ENCODE measurements at places on chromosomes 6 and 20.

DNA sequence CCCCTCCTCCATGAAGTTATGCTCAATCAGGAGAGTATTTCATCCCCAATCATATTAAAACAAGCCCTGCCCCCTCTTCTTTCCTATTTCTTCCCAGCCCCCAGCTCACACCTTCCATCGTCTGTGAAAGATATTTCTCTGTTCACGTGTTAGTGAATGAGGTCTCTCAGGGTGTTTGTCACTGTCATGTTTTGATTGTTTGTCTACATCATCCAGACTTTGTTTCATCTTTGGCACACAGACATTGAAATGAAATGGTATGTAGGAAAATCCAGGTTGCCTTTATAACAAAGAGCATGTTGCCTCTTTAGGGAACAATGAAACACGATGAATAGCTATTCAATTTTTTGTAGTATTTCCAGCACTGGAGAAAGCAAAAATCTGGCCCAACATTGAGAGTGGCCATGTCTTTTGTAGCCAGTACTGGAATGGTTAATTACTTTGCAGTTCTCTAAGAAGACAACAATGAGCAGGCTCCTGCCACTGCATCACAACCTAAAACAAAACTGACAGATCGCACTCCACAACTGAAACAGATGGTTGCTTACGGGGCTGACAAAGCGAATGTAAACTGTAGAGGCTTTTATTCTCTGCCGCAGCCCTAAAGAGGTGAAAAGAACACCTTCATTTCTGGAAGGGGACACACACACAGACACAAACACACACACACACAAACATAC, 543.6 kb upstream of the CITED2 start:
- no peak for DNase-seq

DNA sequence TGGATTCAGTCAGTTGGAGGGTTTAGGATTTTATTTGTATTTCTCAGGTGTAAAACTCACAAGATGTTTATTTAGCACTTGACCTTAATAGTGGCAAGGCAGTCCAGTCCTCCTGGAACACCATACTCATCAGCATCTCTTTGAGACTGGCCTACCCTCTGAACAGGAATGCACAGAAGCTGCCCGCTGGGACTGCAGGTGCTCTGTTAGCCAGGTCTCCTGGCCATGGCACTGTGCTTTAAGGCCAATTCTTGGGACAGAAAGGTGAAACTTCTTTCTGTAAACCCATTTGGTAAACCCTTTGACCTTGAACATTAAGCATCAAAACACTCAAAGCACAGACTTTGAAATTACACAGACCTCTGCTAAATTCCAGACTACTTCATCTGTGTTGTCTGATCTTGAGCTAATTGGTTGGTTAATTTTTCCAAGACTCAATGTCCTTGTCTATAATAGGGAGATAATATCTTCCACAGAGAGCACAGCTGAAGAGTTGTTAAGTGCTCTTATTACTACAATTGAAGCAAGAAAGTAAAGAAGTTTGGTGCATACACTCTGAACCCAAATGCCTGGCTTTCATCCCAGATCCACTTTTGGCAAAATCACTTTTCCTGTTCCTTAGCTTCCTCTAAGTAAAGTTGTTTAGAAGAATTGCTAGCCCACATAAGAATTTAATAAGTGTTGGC, 54.9 kb upstream of the NT5E start:
- no peak for DNase-seq

- no peak for DNase-seq
These were observed 32.4 kb downstream of the NINL start for GRCh38 chr20:25552977-25553376.

- DNase-seq: no peak
These were observed 89.9 kb downstream of the CARMIL1 start for GRCh38 chr6:25369036-25369432.

DNA sequence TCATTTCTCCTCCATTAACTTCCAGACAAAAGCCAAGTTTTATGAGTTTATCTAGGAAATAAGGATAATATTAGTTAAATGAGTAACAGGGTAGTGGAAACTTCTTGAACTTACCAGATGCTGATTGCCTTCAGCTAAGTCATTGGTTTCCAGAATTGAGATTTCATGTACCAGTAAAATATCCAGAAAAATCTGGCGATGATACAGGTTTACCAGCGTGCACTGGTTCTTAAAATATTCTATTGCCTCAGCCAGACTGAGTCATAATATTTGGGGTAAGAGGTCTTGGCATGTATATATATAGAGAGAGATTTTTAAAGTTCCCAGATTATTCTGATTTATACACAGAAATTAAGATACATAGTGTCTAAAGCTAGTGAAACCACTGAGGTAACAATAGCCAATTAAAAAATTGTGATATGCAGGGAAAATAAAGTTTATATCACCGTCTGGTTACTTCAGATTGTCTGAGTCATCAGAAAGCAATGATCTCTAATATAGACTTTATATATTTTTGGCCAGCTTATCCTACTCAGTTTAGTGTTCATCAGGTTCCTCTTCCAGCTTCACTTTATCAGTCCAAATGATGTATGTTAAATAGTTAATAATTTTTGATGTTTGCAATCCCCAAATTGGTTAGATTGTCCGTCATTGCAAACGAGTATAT, 39.5 kb upstream of the SDHAF4 start:
- no peak for DNase-seq

DNA sequence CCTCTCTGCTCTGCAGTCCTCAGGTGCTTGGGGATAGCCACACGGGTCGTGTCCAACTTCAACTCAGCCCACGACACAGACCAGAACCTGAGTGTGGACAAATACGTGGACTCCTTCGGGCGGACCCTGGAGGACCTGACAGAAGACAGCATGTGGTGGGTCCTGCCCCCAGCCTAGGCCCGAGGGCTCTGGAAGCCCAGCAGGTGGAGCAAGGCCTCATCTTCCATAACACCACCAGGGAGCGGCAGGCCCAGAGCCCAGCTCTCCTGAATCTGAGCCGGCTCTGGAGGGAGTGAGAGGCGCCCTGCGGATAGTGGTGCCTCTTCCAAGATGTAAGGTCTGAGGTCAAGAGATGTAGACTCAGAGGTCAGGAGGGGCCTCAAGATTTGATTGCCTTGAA, 19.6 kb downstream of the TGM6 start:
- DNase-seq: no peak

GRCh38 chr6:11213422-11214021, 18.9 kb downstream of the NEDD9 start:
- DNase-seq: no peak

- no peak for DNase-seq
These were observed 183.5 kb upstream of the PCSK2 start for GRCh38 chr20:17043323-17043722.

DNA sequence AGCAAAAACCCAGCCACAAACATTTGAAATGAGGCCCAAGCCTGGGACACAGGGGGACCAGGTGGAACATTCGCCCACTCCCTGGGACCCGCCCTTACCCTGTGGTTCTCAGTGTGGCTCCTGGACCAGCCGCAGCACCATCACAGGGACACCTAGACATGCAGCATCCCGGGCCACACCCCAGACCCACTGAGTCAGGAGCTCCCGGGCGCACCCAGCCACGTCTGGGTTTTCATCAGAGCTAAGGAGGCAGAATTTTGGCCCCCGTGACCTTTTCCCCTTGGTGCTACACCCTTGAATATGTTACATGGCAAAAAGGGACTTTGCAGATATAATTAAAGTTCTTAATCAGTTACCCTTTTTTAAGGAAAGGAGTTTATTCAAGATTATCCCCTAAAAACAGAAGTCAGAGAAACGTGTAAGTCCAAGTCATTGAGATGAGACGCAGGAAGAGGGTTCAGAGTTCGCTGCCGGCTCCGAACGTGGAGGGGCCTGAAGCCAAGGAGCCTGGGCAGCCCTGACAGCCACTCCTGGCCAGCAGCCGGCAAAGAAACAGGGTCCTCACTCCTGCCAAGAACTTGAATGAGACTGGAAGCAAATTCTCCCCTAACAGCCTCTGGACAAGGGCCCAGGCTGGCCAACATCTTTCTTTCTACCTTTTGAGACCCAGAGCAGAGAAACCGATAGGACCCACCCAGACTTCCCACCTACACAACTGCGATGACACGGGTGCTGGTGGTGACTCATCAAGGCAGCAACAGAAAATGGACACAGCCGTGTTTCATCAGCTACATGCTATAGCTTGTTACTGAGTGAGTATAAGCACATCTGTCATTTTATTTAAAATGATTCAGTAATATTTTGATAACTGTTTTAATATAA, 25.3 kb downstream of the BFSP1 start:
- DNase-seq: no peak

GRCh38 chr6:75791881-75792280, 42.8 kb downstream of the MYO6 start:
- no peak for DNase-seq

DNA sequence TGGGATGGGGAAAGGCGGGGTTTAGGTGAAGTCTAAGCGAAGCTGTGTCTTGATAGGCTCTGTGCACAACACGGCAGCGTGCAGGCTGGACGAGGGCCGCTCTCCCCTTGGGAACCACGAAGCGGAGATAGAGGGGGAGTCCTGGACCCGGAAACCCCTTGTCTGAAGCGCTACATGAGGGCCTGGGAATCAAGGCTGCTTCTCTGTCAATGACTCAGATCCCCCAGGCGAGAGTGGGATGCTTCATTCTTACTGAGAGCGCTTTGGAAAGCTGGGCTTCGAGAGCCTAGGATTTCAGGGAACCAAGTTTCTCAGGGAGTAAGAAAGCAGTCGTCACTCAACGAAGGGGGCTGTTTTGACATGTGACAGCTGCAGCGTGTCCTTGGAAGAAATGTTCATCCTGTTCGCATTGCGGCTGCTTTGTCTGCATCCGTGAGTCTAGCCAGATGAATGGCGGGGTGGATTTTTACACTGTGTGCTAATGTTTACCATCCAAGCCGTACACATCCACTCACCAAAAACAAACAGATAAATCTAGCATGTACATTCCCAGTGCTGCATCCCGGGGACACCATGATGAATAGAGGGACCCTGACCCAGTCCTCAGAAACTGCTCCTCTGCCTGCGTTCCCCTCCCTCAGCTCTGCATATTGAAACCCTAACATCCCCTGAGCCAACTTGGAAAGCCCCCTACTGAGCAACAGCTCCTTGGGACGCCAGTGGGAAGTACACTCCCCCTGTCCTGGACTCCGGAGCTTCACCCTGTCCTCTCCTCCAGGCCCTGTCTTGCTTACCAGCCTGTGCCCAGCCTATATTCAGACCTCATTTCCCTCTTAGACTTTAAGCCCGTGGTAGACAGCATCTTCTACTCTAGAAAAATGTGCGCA, 24.5 kb upstream of the RTF2 start:
- DNase-seq: no peak

DNA sequence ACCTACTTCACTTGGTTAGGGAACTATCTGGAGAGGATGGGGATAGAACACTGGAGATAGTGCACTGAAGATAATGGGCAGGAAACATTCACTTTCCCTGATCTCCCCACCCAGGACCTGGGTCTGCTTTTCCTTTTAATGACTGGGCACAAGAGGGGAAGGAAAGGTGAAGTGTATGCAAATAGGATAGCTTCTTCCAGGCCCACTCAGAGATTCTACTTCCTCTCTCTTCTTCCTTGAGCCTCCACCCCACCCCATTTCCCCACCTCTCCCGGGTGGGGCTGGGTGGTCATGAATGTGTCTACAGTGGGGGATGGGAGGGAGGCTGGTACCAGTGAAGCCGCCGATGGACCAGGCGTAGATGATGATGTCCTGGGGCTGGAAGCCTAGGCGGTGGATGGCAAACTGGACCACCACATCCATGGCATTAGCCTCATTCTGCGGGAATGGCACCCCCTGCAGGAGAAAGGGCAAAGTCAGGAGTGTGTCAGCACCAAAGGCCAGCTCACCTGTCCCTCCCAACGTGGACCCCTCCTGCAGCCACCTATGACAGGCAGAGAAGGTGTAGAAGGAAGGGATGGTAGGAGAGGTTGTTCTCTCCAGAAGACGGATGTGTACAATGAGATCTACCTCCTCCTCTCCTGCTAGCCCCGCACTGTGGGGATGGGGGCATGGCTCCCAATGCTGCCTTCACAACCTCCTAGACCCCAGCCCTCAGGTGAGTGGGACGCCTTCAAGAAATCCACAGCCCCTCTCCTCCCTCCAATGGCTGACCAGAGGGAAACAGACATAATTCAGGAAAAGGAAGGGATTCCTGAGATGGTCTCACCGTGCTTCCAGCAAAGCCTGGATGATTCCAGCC, 8.6 kb upstream of the LY6G5C start:
- no peak for DNase-seq

DNA sequence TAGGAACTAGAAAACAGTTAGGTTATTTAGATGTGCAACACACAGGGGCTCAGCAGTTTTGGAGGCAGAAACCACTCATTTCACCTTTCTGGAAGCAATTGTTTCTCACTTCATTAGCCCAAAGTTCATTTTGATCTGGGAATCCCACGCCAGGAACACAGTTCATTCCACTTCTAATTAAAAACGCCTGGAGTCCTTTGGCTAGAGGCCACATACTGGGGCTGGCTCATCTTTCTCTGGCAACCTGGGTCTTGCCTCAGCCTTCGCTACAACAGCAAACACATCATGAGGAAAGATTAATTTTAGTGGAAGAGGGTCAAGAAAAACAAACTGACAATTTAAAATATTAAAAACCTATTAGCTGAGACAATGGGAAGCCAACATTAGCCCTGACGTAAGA, 69.7 kb downstream of the RFPL4B start:
- DNase-seq: no peak

DNA sequence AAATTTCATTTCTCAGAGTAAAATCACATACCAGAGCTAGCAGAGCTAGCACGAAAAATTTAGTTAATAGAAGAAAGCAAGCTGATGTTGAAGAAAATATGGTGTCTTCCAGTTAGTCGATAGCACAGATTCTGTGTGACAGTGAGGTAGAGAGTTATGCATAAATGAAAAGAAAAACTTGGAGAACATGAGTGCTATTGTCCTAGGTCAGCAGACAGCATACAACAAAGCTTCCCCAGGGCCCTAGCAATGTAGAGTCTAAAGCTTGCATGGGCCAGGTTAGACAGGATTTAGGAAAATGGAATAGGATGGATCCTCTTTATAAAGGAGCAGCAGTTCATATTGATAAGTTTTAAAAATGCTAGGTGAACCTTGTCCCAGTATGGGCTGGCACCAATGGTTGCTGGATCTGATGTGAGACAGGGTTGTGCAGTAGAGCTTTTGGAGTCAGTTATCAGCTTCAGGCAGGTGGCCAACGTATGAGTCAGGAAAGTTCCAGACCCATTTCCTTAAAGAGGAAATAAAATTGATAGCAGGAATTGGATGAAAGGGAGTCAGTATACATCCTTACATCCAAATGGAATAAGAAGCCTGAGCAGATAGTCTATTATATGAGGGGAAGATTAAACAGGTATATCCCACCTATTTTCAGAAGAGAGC, 277.2 kb downstream of the FRK start:
- no peak for DNase-seq

GRCh38 chr20:5270603-5271002, 46.2 kb downstream of the PROKR2 start:
- DNase-seq: no peak
